ENCODE measurements at places on chromosomes 7 and 10.

- DNase-seq, result no peak
These were observed 19.3 kb upstream of the TRIM8 start for GRCh38 chr10:102624751-102625645.

- DNase-seq, result no peak
These were observed 32.1 kb upstream of the A1CF start for GRCh38 chr10:50917486-50917885.

GRCh38 chr7:141785706-141786552 lies 4.1 kb upstream of the TAS2R5 start:
- DNase-seq, result no peak

DNA sequence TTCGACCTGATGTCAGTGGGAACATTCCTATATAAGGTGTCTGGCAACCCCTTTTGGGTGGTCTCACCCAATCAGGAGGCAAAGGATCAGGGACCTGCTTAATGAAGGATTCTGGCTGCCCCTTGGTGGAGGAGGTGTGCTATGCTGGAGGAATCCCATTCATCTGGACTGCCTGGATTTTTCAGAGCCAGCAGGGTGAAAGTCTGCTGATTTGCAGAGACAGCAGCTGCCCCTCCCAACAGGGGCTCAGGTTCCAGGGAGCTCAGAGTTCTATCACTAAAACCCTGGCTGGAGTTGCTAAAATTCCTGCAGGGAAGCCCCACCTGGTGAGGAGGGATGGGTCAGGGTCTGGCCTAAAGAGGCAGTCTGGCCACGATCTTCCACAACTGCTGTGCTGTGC lies 398.5 kb upstream of the CNTNAP2 start:
- DNase-seq, result no peak

- DNase-seq, result no peak
These were observed 257.0 kb upstream of the AUTS2 start for GRCh38 chr7:69341288-69341687.

- DNase-seq, result no peak
These were observed 181.7 kb downstream of the PARD3 start for GRCh38 chr10:34633374-34633773.

DNA sequence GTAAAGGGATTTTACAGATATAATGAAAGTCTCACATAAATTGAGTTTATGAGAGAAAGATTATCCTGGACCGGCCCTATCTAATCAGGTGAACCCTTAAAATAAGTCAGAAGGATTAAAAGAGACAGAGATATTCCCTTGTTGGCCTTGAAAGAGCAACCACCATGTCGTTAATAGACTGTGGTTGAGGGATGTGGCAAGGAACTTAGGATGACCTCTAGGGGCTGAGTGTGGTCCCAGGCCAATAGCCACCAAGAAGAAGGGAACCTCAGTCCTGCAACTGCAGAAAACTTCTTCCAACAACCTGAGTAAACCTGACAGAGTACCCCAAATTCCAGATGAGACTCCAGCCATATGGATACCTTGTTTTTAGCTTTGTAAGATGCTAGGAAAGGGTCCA lies 121.5 kb downstream of the POLR1F start:
- no peak for DNase-seq

- peak; percentile 57 for DNase-seq
These were observed 1.8 kb downstream of the PPP1R35 start for GRCh38 chr7:100434297-100435144.

DNA sequence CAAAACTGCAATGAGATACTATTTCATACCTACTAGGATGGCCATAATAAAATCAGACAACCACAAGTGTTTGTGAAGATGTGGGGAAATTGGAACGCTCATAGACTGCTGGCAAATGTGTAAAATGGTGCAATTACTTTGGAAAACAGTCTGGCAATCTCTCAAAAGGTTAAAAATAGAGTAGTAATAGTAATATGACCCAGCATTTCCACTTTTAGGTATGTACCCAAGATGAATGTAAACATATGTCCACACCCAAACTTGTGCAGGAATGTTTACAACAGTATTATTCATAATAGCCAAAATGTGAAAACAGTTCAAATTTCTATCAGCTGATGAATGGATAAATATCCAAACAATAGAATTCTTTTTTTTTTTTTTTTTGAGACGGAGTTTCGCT lies 731.6 kb upstream of the ANKRD30A start:
- no peak for DNase-seq

DNA sequence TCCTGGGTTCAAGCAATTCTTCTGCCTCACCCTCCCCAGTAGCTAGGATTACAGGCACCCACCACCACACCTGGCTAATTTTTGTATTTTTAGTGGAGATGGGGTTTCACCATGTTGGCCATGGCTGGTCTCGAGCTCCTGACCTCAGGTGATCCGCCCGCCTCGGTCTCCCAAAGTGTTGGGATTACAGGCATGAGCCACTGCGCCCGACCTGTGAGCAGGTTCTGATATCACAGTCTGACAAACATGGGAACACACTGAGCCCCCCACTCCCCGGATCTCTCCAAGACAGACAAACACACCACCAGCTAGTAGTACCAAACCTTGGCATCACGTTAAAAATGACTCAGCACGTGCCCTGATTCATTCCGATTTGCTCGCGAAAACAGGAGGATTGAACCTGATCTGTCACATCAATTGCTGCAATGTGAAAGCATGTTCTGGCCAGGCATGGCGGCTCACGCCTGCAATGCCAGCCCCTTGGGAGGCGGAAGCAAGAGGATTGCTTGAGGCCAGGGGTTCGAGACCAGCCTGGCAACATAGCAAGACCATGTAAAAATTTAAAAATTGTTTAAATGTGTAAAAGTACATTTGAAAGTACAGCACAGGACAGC lies 106.5 kb downstream of the SMURF1 start:
- DNase-seq, result peak; percentile 52

GRCh38 chr10:123323884-123324283 lies 169.7 kb downstream of the BUB3 start:
- DNase-seq, result no peak

- DNase-seq, result no peak
These were observed 544.1 kb downstream of the XPNPEP1 start for GRCh38 chr10:109379186-109379585.

DNA sequence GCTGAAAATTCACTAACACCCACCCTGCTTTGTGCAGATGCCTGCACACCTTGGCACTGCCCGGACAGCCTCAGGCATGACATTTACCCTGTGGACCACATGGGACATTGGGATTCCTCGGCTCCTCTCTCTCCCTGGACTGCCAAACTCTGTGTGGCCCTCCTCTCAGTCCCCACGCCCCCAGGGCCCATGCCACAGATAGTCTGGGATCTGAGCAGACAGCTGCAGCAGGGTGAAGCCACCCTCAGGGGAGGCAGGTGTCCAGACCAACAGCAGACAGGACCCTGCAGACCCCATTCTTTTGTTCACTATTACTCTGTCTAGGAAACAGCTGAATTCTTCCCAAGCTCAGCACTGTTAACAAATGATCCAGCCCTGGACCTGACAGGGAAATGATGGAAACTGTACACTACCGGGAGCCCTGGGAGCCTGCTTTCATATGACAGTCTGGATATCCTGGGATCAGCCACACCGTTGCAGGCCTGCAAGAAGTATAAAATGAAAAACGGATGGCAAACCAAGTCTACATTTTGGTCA lies 83.4 kb downstream of the VOPP1 start:
- DNase-seq, result no peak

- no peak for DNase-seq
These were observed 51.3 kb downstream of the COBL start for GRCh38 chr7:51265066-51265907.

DNA sequence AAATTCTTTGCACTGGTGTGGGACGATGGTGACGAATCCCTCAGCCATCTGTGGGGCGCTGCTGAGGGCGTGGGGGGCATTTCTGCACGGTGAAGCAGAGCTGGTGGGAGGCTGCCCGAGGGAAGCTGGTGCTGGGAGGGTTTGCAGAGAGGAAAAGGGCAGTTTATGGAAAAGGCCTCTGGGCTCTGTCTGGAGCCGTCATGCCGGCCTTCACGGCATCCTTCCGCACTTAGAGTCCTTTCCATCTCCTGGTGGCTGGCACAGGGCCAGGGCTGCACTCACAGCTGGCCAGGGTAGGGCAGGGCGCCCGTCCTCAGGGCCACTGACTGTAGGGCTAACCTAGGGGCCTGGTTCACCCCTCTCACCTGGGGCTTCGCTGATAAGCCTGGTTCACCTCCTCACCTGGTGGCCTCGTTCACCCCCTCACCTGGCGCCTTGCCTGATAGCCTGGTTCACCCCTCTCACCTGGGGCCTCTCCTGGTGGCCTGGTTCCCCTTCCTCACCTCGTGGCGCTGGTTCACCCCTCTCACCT lies 598 bp upstream of the AMZ1 start:
- no peak for DNase-seq

DNA sequence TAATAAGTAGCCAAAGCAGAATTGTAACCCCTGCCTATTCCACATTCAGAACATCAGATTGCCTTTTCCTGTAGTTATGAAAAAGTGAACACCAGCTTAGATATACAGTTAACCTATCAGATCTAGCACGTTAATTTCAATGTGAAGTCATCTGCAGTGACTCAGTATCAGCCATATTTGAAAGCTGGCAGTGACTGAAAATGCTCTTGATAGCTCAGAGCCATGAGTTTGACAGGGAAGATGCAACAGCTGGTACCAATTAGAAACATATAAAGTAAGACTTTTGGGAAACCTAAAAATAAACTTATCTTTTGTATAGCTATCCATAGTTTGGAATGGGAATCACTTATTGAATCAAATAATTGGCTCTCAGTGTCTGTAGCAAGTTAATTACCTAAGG lies 284.1 kb upstream of the NPSR1 start:
- DNase-seq, result no peak

- no peak for DNase-seq
These were observed 6.2 kb upstream of the PSTK start for GRCh38 chr10:122974023-122974422.

GRCh38 chr7:50822706-50823105 lies 40.0 kb upstream of the GRB10 start:
- no peak for DNase-seq

DNA sequence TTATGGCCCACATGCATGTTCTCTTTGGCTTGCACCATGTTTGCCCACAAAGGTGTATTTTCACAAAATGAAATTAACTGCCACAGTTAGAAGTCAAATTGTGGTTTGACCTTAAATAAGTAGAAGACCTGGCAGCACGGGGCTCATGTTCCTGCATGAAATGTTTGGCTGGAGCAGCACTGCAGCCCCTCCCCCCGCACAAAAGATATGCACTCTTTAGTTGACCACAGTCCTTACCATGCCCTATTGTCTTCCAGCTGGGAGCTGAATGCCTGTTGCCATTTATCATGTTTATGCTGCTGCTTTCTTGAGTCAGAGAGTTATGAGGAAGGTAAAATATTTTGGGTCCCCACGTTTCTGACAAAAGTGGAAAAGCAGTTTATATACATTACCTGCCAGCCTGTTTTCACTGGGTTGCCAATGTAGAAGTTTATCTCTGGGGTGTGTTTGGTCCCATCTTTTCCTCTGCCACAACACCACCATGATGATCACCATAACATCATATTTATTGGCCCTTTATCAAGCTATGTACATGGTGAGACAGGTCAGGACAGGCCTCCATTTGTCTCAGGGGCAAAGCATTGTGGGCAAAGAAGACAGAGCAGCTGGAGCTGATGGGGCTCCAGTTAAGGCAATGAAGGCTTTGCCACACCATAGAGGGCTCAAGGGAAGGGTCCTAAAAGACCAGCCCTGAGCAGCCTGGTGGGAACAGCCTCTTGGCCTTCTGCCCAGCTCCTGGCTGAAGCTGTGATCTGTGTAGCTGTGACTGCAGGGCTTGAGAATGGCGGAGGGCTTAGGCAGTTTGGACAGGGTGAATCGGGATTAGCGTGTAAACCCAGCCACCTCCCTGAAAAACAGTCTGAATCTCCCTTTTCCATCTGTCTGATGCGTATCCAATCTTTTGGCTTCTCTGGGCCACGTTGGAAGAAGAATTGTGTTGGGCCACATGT lies 5.4 kb downstream of the PRF1 start:
- peak; percentile 49 for DNase-seq

GRCh38 chr7:127881564-127881963 lies 149.7 kb downstream of the LRRC4 start:
- DNase-seq, result no peak

DNA sequence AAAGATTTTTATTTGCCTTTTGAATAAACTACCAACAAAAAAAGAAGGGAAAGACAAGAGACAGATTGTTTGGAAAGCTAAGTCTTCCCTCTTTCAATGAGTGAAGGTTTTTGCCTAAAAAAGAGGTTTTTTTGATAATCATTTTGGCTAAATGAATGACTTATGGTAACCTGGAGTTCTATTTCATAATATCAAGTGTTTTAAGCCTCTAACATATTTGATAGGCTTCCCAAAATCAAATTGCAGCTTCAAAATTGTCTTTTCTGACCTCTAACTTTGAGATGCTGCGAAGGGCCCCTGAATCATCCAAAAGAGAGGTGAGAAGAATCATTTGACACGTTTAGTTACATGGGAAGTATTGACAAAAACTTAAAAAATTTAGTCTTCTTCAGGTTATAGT lies 53.0 kb upstream of the NAMPT start:
- no peak for DNase-seq

DNA sequence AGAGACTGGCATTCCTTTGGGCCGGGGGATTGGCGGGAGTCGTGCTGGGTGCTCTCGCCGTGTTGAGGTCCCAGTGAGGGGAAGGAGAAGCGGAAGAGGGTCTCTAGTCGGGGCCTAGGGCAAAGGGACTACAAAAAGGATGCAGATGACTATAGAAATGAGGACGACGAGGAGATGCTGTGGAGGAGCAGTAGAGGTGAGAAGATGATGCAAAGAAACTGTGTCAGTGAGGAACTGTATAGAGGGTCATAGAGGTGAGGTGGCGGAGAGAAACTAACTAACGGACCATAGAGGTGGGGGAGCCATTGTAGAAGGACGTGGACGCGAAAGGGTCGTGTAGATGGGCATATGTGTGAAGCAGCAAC lies 324 bp downstream of the TWNK start:
- DNase-seq, result no peak

- no peak for DNase-seq
These were observed 32.7 kb downstream of the KCNMA1 start for GRCh38 chr10:77604941-77605351.

GRCh38 chr10:100970076-100970913 lies 991 bp downstream of the SEMA4G start:
- no peak for DNase-seq

DNA sequence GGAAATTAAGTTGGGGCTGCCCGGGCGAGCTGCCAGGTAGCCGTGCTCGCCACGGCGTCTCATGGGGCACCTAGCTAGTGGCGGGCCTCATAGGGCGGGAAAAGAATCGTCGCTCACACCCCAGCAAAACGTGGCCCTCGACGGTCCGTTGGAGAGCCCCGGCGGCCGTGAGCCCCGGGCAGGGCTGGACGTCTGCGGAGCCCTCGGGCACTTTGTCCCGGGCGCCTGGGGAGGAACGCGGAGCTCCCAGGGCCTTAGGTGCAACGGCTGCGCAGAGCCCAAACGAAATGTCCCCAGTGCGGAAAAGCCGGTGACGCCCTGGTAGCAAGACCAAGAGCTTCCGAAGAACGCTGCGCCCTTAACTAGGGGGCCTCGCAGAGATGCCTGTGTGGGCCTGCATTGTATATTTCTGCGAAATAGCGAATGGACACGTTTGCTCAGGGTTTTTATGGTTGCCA lies 866 bp upstream of the SFMBT2 start:
- peak; percentile 80 for DNase-seq

Measured in activated CD8-positive, alpha-beta memory T cell treated with anti-CD3 and anti-CD28 coated beads for 24 hours (primary cell).